ENCODE measurements at places on chromosomes 6 and 20. TPM values are rescaled to one million over a fixed set of nuclear protein-coding genes. Genes with fewer than 3 reads are reported as not detected.

DNA sequence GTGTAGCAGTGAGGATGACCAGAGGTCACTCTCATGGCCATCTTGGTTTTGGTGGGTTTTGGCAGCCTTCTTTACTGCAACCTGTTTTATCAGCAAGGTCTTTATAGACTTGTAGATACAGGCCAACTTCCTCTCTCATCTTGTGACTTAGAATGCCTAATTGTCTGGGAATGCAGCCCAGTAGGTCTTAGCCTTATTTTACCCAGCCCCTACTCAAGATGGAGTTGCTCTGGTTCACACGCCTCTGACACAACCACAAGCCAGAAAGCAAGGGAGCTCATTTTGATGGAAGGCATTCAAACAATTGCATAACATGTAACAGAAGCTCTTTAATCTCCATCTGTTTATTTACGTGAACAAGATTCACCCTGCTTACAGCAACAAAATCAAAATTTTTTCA is 492.0 kb upstream of the SULF2 start:
- no peak for DNase-seq

Gene LAMP5
- total RNA-seq: not detected

Gene ZNF831
- 0.89 TPM for total RNA-seq

GRCh38 chr6:82066991-82067411 is 180.5 kb downstream of the IBTK start:
- DNase-seq: no peak

- DNase-seq: no peak
Measured at GRCh38 chr6:74346936-74347535, 651.0 kb downstream of the CD109 start.

Gene CALHM4
- total RNA-seq: not detected

- DNase-seq: peak; percentile 72
Measured at GRCh38 chr6:32945108-32945760, 4.4 kb upstream of the HLA-DMB start.

Gene ULBP2
- not detected for total RNA-seq

- DNase-seq: no peak
Measured at GRCh38 chr20:53403029-53403428, 190.6 kb downstream of the ZNF217 start.

Gene KIF13A
- total RNA-seq: 46.9 TPM

Gene OOEP
- not detected for total RNA-seq

DNA sequence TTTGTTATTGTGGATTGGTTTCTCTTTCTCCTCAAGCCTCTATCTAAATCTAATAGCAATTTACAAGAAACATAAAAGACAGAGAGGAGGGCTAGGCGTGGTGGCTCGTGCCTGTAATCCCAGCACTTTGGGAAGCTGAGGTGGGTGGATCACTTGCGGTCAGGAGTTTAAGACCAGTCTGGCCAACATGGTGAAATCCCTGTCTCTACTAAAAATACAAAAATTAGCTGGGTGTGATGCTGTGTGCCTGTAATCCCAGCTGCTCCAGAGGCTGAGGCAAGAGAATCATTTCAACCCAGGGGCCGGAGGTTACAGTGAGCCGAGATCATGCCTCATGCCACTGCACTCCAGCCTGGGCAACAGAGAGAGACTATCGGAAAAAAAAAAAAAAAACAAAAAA is 46.6 kb downstream of the SLC2A12 start:
- no peak for DNase-seq

Gene C20orf202
- not detected for total RNA-seq

Gene FAM209B
- not detected for total RNA-seq

- DNase-seq: no peak
Measured at GRCh38 chr20:50224531-50225255, 34.1 kb downstream of the CEBPB start.

GRCh38 chr6:37319156-37319555 is 34.6 kb upstream of the RNF8 start:
- no peak for DNase-seq

Measured in mucosa of descending colon (tissue), 3 donors.